ENCODE measurements at places on chromosomes 5 and 9.

- no peak for DNase-seq
Observed at GRCh38 chr5:172971482-172971881, 12.1 kb upstream of the ATP6V0E1 start.

DNA sequence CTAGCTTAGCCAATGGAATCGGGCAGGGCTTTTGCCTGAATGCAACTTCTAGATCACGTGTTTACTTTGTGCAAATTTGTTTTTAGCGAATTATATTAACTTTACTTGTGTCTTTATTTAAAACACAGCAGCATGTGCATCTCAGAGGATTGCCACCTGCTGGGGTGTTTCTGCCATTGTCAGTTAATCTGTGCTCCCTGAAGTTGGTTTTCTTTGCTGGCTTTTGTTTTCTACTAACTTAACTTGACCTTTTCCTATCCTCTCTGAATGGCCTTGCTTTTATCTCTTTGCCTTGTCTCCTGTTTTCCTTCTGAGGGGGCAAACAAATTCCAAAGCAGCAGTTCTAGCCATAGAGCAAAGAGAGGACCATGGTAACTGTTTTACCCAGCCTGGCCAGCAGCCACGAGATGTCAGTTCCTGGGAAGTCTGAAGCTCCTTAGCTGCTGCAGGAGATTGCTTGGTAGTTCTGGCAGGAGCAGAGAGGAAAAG is 67.6 kb downstream of the ARHGEF28 start:
- DNase-seq: peak; percentile 71

GRCh38 chr9:134130503-134131375 is 5.1 kb upstream of the WDR5 start:
- no peak for DNase-seq

DNA sequence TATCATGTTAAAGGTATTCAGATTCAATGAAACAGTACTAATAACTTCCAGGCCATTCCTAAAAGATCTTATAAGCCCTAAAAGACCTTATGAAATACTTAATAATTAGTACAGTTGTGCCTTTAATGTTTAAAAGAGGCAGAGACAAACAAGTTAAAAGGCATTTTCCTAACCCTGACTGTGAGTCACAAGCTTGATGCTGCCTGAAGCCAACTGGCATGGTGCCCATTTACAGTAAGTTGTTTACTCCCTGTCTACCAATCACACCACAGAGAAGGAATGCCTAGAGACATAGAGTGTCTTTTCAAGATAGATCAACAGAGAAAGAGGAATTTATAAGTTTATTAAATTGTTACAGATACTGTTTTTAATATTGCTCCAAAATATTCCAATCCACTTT is 47.8 kb downstream of the NR3C1 start:
- peak; percentile 96 for DNase-seq

GRCh38 chr5:59615272-59615671 is 278.3 kb downstream of the PDE4D start:
- DNase-seq: peak; percentile 28

GRCh38 chr9:93071464-93071863 is 13.0 kb downstream of the SUSD3 start:
- peak; percentile 45 for DNase-seq

- DNase-seq: no peak
Observed at GRCh38 chr9:99011161-99011709, 67.5 kb downstream of the COL15A1 start.

DNA sequence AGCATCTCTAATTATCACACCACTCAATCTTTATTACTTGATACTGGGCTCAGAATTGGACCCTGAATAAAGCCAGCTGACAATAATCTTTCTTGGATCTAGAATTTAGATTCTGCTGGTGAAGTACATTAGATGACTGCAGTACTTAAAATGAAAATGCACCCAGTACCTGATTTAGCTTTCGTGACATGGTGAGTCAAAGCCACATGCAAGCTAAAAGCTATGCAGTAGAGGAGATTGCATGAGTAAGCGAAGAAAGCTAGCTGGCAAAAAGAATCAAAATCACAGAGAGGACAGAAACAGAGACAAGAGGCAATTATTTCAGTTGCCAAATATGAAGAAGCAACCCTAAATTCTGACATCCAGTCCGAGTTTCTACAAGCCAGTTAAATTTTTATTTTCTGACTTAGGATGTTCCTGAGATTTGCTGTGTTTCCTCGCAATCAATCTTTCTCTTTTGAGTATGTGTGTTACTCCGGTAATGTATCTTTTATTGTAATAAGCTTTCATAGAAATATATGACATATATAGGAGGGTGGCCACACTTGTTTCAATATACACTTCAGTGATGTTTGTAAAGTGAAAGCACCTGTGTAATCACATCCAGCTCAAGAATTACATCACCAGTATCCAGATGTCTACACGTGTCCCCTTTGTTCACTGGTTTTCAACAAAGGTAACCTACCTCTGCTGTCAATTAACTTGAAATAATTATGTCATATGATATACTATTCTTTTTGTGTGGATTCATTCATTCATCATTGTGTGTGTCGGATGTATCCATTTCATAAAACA is 101.7 kb downstream of the CDH18 start:
- DNase-seq: peak; percentile 50

DNA sequence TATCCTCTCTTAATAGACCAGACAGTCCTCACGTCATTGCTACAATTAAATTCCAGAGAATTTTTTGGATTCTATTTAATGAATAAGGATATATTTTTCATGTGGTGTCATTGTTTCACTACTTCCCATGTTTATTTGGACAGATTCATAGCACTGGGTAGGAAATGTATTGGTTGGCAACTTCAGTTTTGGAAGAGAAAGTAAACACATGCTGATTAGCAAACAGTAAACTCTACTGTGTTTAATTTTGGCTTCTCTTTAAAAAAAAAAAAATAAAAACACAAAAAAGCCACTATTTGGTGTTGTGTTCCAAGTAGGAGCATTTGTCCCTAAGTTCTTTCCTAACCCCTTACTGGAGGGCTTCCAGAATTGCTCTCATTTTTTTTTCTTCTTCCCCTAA is 77.3 kb downstream of the NFIB start:
- DNase-seq: no peak

- no peak for DNase-seq
Observed at GRCh38 chr5:133373121-133373870, 239.0 kb downstream of the FSTL4 start.

DNA sequence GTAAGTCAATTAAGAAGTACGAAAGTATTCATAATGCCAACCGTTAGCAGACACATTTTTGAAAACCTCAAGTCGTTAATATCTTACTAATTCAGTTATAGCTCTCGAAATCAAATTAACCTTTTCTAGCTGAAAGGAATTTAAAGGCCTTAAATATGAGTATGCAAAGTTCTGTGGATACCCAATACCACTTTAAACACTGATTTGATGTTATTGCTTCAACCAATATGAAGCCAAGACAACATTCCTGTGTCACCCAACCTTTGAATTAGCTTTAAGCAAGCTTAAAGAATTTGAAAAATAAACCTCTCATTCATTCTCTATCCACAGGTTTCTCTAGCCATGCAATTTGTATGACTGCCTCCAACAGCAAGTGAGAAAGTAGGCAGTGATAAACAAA is 204.5 kb downstream of the MCTP1 start:
- DNase-seq: peak; percentile 5

DNA sequence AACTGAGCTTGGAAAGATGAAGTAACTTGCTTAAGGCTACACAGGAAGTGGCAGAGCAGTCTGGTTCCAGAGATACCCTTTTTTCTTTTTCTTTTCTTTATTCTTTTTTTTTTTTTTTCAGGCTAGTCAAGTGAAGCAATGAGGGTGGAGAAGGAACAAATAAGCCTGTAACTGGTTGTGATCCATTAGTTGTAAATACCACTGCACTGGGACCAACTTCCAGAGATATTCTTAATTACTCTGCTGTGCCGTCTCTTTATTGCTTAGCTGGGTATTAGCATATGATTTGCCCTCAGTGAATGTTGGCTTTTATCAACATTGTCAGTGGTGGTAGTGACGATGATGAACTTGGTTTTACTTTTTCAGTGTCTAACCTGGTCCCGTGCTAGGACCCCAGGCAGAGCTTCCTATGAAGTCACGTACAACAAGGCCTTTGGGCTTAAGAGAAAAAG is 26.7 kb downstream of the LNPEP start:
- peak; percentile 20 for DNase-seq

DNA sequence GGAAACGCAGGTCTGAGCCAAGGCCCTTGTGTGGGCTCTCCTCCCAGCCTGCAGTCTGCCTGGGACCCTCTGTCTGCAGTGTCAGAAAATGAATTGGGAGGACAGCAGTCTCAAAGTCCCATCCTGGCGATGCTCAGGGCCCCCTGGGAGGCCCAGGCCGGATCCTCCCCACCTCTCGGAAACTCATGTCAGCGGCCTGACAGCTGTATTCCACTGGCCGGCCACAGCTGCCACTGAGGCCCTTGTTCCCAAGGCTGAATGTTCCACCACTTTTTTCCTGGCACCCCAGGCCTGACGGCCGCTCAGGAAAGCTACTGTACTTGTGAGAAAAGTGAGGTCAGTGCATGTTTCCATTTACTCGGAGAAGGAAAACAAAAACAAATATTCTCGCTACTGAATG is 180.0 kb downstream of the FGF18 start:
- no peak for DNase-seq

DNA sequence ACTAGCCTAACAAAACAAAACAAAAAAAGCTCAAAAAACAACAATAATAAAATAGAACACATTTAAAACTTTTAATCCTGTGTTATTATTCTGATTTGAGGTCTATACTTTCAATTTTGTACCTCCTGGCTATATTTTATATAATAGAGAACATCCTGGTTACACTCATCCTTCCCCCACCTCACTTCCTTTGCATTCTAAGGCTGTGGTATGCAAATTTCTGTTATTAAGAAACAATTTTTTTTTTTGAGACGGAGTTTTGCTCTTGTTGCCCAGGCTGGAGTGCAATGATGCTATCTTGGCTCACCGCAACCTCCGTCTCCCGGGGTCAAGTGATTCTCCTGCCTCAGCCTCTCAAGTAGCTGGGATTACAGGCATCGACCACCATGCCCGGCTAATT is 3.1 kb upstream of the RPL37 start:
- no peak for DNase-seq

GRCh38 chr5:124584991-124585715 is 161.3 kb downstream of the ZNF608 start:
- no peak for DNase-seq

- peak; percentile 44 for DNase-seq
Observed at GRCh38 chr5:35436400-35437057, 181.1 kb upstream of the SPEF2 start.

- no peak for DNase-seq
Observed at GRCh38 chr9:14156046-14156445, 157.9 kb downstream of the NFIB start.

- DNase-seq: no peak
Observed at GRCh38 chr9:100287186-100287585, 65.6 kb downstream of the TEX10 start.

All from fibroblast of pulmonary artery (primary cell).